ENCODE measurements at places on chromosomes 12 and 14.

DNA sequence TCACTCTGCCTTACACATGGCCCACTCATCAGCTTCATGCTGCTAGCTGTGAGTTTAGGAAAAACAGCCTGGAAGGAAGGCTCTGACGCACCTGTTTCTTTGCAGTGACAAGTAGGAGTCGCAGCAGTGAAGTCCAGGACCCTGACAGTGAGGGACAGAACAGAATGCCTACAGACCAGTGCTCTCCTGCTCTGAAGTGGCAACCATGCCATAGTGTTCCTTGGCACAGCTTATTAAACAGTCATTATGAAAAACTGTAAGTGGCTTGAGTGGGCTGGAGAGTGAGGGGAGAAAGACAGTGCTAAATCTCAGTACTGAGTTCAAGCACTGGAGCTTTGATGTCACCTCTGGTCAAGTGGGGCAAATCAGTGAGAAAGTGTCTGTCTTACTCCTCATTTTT lies 61.7 kb downstream of the MYRFL start:
- no peak for DNase-seq

- DNase-seq, result no peak
Measured at GRCh38 chr12:54251667-54252284, 28.1 kb downstream of the CBX5 start.

- no peak for DNase-seq
Measured at GRCh38 chr14:97271451-97271960, 474.3 kb downstream of the VRK1 start.

GRCh38 chr14:36971263-36971855 lies 201.0 kb downstream of the SLC25A21 start:
- DNase-seq, result no peak

GRCh38 chr12:115088328-115088994 lies 404.5 kb upstream of the TBX3 start:
- no peak for DNase-seq

- DNase-seq, result no peak
Measured at GRCh38 chr14:60563113-60563512, 54.2 kb downstream of the SIX6 start.

DNA sequence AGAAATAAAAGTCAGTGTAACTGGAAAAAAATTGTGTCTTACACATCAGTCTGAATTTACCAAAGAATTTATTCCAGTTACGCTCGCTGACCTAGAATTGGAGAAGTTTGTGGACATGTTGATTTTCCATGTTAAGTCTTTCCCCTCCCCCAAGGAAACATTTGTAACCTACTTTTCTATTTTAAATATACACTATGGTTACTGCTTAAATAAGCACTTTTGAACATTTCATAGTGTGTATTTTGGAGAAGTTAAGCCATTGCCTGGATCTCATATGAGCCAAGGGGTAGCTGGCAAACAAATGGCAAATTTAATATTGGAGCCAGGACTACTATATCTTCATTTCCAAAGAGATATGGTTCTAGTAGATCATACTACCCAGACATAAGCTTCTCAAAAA lies 42.9 kb upstream of the NT5DC3 start:
- no peak for DNase-seq

DNA sequence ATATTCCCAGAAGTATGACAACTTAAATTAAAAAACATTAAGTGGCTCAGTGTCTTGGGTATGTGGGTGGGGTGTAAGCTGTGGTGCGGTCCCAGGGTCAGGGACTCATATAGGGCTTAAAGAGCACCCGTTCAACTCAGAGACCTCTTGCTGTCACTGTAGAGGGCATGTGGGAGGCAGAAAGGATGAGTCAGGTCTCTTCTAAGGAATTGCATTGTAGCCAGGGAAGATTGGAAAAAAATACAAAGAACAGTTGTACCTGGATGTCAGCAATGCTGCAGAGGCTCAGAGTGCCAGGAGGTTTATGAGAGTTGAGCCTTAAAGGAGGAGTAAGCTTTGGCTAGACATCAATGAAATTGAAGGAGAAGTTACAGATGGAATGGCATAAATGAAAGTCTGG lies 104.1 kb downstream of the MYRFL start:
- DNase-seq, result no peak

DNA sequence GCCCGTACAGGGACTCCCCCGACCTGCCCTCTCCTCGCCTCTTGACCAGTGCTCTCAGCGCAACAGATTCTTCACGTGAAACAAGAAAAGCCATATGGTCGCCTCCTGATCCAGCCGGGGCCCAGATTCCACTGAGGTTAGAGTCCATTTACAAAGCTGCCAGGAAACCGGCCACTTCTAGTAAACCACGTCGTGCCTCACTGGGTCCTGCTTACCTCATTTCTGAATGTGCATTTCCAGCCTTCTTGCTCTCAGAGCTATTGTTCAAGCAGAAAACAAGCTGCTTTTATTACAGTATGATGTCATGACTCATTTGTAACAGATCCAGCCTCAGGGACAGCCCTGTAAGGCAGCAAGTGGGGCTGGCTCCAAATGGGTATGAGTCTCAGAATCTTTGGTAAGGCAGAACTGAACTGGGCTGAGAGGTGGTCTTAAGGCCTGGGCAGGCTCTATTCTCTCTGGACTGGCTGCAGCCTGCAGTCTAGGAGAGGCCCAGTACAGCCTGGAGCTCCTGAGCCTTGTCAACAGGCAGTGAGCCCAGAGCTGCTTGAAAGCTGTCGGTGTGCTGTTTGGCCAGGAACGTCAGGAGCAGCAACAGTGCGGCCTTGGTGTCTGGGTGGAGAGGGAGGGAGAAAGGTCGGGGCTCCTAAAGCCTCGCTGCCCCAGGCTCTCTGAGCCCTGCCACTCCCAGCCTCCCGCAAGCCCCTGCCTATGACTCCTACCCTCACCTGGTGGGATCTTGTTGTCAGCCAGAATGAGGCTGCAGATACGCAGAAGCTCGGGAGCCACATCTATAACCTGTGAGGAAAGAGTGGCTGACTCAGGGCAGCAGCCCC lies 8.3 kb downstream of the REC8 start:
- DNase-seq, result no peak

- DNase-seq, result no peak
Measured at GRCh38 chr12:48691826-48692487, 9.9 kb upstream of the KANSL2 start.

GRCh38 chr12:109760930-109761921 lies 47.6 kb downstream of the FAM222A start:
- DNase-seq, result no peak

DNA sequence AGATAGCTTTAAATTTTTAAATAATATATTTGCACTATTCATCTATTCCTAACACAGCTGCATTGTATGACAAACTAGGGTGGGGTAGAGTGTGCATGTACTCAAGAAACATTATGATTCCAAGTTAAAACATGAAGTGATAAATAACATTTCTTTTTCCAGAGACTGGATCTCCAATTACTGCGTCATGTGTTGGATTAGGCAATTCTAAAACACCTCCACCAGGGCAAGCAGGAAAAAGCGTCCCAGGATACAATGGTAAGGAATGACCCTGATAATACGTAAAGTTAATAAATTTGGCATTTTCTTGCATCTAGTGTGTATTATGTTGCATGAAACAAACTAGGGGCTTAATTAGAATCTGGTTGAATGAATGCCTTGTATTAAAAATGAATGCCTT lies 138.9 kb downstream of the ACSS3 start:
- DNase-seq, result no peak

DNA sequence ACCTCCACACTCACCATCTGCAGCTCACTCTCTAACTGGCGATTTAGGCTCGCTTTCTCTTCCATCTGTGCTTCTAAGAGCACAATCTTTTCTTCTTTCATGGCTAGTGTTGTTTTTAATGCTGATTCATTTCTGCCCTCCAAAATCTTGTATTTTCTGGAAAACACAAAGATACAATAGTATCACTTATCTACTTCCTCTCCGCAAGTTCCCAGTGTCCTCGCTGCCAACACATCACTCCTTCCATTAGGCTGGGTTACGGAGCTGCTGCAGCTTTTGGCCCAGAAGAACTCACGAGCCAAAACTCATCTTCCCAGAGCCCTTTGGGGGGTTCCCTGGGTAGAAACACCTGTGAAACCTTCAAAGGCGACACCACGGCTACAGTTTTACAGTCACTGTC lies 63.8 kb upstream of the GPR68 start:
- no peak for DNase-seq

DNA sequence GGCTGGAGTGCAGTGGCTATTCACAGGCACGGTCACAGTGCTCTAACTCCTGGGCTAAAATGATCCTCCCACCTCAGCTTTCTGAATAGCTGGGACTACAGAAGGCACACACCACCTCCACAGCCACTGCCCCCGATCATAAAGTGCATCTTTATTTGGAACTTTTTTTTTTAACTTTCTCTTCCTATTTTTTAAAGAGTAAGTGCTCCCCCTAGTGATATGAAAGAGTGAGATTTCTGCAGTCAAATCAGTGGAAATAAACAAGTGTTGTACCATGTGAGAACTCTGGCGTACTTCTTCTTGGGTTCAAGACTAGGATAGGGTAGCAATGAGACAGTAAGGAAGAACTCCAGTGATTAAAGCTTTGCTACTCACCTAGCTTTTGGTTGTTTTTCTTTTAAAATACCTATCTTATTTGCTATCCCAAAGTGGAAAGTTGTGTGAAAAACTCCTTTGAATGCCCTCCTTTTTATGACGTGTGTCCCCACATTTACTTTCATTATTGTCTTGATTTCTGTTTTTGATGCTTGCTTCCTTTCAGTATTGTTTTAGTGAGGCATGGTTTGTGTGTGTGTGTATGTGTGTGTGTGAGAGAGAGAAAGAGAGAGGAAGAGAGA lies 6.6 kb downstream of the PPP4R4 start:
- DNase-seq, result no peak

GRCh38 chr14:77311217-77311616 lies 9.5 kb downstream of the POMT2 start:
- DNase-seq, result no peak

DNA sequence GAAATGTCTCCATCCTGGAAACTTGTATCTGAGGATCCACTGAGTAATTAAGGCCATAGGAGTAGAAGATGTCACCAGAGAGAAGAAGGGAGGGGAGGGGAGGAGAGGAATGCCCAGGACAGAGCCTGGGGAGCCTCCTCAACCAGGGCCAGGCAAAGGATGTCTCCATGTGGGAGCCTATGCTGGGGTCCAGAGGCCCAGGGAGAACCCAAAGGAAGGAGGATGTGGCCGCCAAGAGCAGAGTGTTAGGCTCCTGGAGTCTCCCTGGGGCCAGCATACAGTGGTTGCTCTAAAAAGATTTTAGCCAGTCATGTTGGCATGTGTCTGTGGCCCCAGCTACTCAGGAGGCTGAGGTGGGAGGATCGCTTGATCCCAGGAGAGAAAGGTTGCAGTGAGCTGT lies 92.6 kb downstream of the DICER1 start:
- DNase-seq, result no peak

DNA sequence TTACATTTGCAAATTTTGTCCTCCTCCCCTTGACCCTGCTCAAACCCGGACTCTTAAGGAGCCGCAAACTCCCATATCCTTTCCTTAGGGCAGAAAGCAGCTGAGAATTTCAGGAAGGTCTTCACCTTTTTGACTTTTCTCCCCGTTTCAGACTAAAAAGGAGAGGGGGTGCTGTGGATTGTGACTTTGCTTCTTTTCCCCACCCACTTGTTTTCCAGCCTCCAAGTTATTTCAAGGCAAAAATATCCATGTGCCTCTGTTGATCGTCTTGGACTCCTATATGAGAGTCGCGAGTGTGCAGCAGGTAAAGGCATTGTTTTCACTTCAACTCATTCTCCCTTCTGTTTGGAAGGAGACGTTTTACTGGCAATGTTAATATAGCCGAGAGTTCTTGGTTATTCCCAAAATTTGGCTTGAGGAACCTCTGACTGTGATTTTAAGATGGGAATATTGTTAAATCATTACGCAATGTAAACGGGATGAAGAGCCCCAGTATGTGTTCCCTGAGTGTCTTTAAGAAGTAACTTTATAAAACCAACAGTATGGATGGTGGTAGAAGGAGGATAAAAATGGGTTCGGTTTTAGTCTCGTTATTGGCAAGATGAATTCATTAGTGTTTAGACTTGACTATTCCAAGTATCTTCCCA lies 663 bp downstream of the LRRK2 start:
- no peak for DNase-seq

- DNase-seq, result no peak
Measured at GRCh38 chr14:68412505-68413465, 380.1 kb downstream of the ZFP36L1 start.

DNA sequence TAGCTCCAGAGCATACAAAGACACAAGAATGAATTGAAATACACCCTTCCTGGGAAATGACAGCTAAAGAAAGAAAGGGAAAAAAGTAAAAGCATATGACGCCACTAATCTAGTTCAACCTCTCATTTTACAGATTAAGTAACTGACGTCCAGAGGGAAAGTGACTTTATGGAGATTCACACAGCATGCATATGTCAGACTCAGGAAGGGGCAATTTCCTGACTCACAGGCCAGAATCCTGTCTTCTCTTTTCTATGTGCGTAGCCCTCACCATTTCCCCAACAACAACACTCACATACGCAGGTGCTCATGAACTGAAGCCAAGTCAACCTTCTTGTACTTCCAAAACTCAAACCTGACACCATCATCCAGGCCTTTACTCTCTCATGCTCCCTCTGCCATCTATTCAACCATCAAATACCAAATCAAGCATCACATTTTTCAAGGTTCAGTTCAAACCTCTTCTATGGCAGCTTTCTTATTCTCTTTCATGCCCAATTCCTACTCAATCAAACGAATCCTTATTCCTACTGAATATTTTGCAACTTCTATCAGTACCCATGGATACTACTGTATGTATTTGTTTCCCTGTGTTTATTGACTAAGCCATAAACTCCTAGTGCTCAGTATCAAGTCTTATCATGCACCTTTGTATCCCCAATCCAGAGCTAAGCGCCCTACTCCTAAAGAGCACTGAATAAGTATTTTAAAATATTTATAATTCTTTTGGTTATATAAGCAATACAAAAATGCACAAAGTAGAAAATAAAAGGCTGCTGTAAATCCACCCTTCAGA lies 52.8 kb downstream of the STXBP6 start:
- no peak for DNase-seq

DNA sequence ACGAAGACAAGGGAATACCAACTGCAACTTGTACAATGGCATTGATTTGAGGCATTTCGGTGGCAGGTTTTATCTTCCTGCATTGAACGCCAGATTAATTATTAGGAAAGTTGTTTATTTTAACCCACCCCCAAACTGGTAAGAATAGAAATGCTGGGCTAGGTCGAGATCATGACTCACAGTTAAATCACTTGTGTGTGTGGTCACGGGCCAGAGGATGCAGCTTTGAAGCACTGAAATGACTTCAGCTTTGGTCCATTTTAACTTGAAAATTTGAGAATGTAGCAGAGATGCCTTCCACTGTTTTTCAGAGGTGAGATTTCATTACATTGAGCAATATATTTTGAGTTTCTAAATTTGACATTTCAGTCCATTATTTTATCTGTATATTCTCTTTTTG lies 23.6 kb upstream of the KCNH3 start:
- no peak for DNase-seq

GRCh38 chr14:99460793-99461192 lies 19.9 kb downstream of the SETD3 start:
- DNase-seq, result no peak

DNA sequence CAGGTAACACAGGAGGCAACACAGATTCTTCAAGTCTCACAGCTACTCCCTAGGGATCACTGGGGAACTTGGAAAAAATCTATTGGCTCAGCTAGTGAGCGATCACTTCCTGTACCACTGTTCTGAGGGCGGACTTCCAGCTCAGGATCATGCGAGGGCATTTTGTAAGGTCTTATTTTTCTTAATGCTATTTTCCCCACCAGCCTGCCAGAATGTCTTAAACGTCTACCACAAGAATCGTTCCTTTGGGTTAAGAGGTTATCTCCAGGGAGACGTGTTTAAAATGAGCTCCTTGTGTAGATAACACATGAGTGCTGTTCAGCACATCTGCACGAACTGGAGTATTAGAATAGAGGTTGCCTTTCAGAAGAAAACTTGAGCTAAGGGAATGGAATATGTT lies 162.6 kb downstream of the ETNK1 start:
- DNase-seq, result no peak

GRCh38 chr14:65976761-65977404 lies 509.3 kb upstream of the CCDC196 start:
- DNase-seq, result no peak

Measured in activated T-helper 1 cell treated with Interleukin-2 at 50 U/mL for 16 hours (primary cell).